ENCODE measurements at places on chromosomes 4 and X.

DNA sequence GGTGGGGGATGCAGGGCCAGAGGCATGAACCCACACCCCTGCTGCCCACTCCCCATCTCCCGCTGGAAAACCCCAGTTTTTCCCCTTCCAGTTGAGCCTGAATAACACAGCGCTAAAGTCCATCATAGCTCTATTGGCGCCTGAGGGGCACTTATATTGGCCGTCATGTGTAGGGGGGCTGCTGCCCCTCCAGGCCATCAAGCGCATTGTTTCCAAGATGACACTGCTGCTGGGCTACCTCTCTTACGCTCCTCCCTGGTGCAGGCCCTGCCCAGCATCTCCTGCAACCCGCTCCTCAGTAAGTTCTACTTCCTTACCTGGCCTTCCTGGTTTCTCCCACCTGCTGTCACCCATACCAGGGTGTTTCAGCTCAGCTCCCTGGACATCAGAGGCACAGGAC is 205.0 kb upstream of the RPL34 start:
- DNase-seq: no peak

GRCh38 chrX:16188687-16189086 is 21.4 kb downstream of the MAGEB17 start:
- peak; percentile 17 for DNase-seq

- no peak for DNase-seq
Measured at GRCh38 chr4:147480502-147480890, 401 bp upstream of the EDNRA start.

DNA sequence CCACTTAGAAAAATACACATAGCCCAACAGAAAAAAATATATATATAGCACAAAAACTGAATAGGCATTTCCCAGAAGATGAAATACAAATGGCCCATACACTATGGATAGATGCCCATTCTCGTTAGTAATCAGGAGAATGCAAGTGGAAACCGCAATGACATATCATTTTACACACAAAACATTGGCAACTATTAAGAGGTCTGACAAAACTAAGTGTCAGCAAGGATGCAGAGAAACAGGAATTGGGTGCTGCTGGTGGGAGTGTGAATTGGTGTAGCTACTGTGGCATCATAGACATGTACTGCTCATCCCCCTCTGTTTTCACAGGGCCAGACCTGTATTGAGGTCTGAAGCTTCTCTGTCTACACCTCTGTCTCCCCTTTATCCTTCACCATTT is 320.0 kb downstream of the IDS start:
- no peak for DNase-seq

GRCh38 chrX:134172588-134173259 is 64.3 kb upstream of the CCDC160 start:
- DNase-seq: no peak

- no peak for DNase-seq
Measured at GRCh38 chrX:8374041-8374825, 90.4 kb upstream of the VCX3B start.

GRCh38 chr4:134544303-134544770 is 342.7 kb upstream of the PABPC4L start:
- peak; percentile 83 for DNase-seq

- no peak for DNase-seq
Measured at GRCh38 chr4:90840291-90840690, 713.1 kb downstream of the CCSER1 start.

- DNase-seq: no peak
Measured at GRCh38 chrX:1657367-1658070, 42.7 kb downstream of the ASMT start.

- DNase-seq: no peak
Measured at GRCh38 chrX:30248854-30249253, 1.9 kb downstream of the MAGEB1 start.

DNA sequence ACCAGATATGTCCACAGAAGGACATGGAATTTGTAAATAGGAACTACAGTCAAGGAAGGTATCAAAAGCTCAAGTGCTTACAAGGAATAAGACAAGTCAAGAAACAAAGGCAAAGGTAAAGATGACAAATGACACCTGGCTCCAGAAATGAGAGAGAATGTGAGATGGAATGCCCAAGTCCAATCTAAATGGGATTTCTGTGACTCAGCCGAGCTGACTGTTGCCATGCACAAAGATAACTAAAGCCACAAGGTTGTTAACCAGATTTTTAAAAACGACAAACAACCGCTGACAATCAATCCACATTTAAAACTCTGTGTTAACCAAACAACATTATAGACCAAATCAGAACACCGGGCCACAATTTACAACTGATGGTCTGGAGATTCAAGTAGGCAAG is 1.1 kb downstream of the NFXL1 start:
- DNase-seq: no peak

- DNase-seq: no peak
Measured at GRCh38 chrX:154383359-154384283, 4.5 kb downstream of the EMD start.

DNA sequence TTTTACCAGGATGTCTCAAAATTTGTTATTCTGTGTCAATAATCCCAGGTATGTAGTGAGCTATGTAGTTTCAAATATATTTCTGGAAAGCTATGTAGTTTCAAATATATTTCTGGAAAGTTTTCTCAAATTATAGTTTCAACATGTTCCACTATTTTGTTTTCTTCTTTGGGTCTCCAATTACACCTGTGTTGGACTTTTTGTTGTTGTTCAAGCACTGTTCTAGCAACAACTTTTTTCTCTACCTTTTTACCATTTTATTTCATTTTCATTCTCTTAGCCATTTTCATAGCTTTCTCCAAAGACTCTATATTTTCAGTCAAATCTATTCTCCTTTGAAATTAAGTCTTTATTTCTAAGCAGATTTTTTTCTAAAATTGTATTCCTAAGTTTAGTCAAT is 88.4 kb downstream of the LCORL start:
- no peak for DNase-seq

- DNase-seq: no peak
Measured at GRCh38 chr4:81502564-81502963, 30.9 kb upstream of the RASGEF1B start.

Data from NCI-H748 treated with DMSO at 0.1 percent for 48 hours (cell line).